ENCODE measurements at places on chromosomes 11 and 22.

GRCh38 chr22:37517826-37518450 is 1.3 kb downstream of the CARD10 start:
- DNase-seq, result no peak

DNA sequence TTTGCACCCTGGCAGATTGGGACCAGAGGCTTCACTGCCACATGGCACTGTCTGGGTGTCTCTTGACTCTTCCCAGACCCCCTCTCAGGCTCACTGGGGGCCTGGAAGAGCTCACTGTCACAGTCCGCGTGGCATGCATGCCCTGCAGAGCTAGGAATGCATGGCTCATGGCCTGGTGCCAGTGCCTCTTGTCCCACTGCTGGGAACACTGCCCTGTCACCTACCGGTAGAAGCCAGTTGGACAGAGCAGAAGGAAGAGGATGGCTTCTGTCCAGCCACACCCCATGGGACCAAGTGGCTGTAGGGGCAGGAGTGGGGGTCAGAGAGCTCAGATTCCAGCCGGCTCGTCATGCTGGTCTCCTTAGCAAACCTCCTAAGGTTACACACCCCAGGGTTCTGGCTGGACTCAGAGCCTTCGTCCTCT is 29.7 kb downstream of the MB start:
- DNase-seq, result no peak

DNA sequence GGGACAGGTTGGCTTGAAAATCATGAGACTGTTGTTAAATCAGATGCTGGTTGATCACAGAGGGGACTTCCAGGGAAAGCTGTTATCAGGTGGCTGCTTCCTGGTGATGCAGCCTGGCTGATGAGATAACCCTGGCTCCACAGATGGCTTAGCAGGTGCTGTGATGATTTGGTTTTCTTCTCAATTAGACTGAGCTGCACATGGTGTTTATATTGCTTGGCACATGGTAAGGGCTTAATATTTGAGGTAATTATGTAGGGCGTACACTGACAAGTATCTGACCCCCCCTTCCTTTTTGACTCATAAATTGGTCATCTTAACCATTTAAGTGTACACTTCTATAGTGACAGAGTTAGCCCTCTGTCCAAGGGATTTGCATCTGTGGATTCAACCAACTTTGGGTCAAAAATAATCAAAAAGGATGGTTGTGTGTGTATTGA is 7.0 kb downstream of the RPS3 start:
- no peak for DNase-seq

- no peak for DNase-seq
Measured at GRCh38 chr11:3228445-3228829, 3.8 kb downstream of the MRGPRE start.

DNA sequence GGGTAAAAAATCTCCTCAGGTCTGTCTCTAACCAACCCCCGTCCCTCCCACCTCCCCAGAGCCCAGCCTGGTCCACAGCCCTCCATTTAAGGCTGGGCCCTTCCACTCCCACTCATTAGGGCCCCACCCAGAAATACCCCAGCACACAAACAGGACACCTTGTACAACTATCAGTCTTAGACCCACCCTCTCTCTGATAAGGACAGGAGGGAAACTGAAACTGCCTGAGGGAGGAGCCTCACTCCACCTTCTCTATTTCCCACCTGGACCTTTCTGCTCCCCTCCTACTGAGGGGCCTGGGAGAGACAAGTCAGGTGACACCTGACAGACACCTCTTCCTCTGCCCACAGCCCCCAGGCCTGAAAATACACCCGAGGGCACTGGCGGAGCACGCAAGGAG is 90.2 kb downstream of the PLEKHA7 start:
- DNase-seq, result no peak

Data from CD8-positive, alpha-beta T cell (primary cell).